ENCODE measurements at places on chromosomes 1 and 21. TPM values are rescaled to one million over a fixed set of nuclear protein-coding genes. Genes with fewer than 3 reads are reported as not detected.

- H3K27ac ChIP-seq: peak overlapping the region; percentile 95
- H3K36me3 ChIP-seq: peaks cover 11% of the 10 kb centered on the region
- H3K27me3 ChIP-seq: no peaks in the 10 kb centered on the region
- peak overlapping the region; percentile 65 for H3K4me3 ChIP-seq
Observed at GRCh38 chr1:234771642-234772344, 161.8 kb upstream of the IRF2BP2 start.

GRCh38 chr1:204506969-204507316 lies 9.3 kb upstream of the MDM4 start:
- peak overlapping the region; percentile 94 for H3K4me3 ChIP-seq
- H3K36me3 ChIP-seq: peaks cover 3% of the 10 kb centered on the region
- H3K4me1 ChIP-seq: peaks cover 27% of the 10 kb centered on the region
- DNase-seq: peak; percentile 97
- peaks cover 2% of the 10 kb centered on the region for H3K27me3 ChIP-seq

GRCh38 chr1:39672551-39672947 lies 642 bp upstream of the NT5C1A start:
- DNase-seq: peak; percentile 77
- no peak overlapping the region for H3K27ac ChIP-seq
- peaks cover 15% of the 10 kb centered on the region for H3K4me1 ChIP-seq
- peaks cover 32% of the 10 kb centered on the region for H3K27me3 ChIP-seq
- no peaks in the 10 kb centered on the region for H3K36me3 ChIP-seq

- H3K4me3 ChIP-seq: no peak overlapping the region
- DNase-seq: no peak
- no peaks in the 10 kb centered on the region for H3K36me3 ChIP-seq
- no peaks in the 10 kb centered on the region for H3K4me1 ChIP-seq
- no peaks in the 10 kb centered on the region for H3K27me3 ChIP-seq
Observed at GRCh38 chr1:74161497-74161896, 36.5 kb downstream of the LRRIQ3 start.

- no peak overlapping the region for H3K27ac ChIP-seq
- DNase-seq: no peak
- no peak overlapping the region for H3K4me3 ChIP-seq
- peaks cover 2% of the 10 kb centered on the region for H3K27me3 ChIP-seq
- H3K4me1 ChIP-seq: no peaks in the 10 kb centered on the region
Observed at GRCh38 chr1:67601955-67602354, 83.0 kb upstream of the GADD45A start.

DNA sequence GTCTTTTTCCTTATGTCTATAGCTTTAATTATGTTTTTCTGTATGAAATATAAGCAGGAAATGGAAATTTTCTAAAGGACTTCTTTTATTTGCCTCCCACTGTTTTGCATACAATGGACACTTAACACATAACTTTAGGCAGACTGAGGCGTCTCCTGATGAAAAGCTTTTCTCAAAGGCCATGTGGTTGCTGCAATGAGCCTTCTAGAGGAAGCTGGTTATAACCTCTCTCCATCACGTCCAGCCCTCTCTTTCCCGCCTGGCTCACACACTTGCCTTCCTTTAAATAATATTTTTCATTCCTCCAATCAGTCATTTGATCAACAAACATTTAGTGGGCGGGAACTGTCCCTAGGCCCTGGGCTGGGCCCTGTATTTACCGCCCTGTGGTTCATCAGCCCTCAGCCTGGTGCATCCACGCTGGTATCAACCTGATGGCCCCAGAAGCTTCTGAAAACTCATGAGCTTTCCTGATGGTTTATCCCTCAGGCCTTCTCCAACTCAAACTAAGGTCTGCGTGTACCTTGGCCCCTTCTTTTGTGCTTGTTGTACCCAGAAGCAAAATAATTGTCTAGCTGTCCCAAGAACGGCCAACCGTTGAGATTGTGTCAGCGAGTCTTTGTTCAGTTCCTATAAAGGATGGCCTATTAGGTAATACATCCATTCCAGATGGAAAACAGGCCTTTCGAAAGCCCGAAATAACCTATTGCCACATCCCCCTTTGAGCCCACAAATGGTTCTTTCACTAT lies 75.3 kb upstream of the LYST start:
- peaks cover 46% of the 10 kb centered on the region for H3K4me1 ChIP-seq
- no peaks in the 10 kb centered on the region for H3K27me3 ChIP-seq
- H3K27ac ChIP-seq: no peak overlapping the region

DNA sequence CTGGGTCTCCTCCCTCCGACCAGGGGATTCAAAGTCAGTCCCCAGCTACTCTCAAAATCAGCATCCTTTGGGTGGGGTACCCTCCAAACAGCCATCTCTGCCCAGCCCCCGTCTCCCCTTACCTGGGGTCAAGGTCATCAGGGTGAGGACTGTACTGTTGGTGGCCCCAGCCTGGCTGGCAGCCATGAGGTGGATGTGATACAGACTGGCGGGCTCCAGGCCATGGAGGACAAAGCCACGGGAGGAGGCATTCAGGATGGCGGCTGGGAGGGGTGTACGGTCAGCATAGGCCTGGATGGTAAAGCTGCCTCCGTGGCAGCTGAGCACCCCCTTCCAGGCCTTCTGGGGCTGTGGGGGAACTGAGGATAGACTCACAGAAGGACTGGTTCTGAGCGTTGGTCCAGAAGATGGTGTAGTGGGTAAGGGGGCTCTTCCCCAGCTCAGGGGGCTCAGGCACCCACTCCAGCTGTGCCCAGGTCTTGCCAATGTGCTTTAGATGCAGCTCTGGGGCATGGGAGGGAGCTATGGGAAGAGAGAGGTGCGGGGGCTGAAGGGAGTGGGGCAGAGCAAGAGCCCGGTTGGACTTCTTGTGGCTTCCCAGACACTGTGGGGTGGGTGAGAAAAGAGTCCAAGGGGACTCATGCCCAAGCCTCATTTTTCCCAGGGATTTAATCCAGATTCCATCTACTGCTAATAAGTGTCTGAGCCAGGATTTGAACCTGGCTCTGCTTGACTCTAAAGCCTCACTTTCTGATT lies 3.7 kb upstream of the MRPS15 start:
- no peak overlapping the region for H3K27ac ChIP-seq
- no peak for DNase-seq
- H3K36me3 ChIP-seq: peaks cover 5% of the 10 kb centered on the region

DNA sequence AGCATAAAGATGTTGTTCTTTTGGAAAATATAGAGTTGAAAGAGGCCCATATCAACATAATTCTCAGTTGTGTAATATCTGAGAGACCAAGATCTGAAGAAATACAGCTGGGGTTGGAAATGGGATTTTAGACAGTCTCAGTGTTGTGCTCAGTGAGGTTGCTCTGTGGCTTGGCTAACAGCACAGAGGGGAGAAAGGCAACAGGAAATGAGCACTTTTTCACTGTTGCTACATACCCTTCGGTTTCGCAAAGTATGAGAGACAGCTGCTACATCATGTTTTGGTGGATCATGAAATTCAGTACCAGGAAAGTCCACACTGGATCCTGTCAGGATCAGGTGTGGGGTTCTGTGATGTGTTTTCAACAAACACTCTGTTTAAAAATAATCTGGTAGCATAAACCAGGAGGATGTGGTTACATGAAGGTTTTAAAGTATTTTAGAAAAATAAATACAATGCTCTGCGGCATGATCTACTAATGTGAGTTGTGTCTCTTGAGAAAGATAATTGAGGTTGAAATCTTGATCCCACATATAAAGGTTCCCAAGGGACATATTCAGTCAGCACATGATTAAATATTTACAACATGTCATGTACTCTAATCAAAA lies 7.0 kb upstream of the GPR88 start:
- no peak overlapping the region for H3K4me3 ChIP-seq
- peak overlapping the region; percentile 10 for H3K27ac ChIP-seq
- no peaks in the 10 kb centered on the region for H3K36me3 ChIP-seq
- peaks cover 21% of the 10 kb centered on the region for H3K27me3 ChIP-seq
- DNase-seq: peak; percentile 77

- H3K4me1 ChIP-seq: peaks cover 1% of the 10 kb centered on the region
- no peak for DNase-seq
- H3K36me3 ChIP-seq: no peaks in the 10 kb centered on the region
- no peak overlapping the region for H3K27ac ChIP-seq
- peaks cover 1% of the 10 kb centered on the region for H3K27me3 ChIP-seq
Observed at GRCh38 chr1:197811769-197812168, 36.5 kb upstream of the DENND1B start.

DNA sequence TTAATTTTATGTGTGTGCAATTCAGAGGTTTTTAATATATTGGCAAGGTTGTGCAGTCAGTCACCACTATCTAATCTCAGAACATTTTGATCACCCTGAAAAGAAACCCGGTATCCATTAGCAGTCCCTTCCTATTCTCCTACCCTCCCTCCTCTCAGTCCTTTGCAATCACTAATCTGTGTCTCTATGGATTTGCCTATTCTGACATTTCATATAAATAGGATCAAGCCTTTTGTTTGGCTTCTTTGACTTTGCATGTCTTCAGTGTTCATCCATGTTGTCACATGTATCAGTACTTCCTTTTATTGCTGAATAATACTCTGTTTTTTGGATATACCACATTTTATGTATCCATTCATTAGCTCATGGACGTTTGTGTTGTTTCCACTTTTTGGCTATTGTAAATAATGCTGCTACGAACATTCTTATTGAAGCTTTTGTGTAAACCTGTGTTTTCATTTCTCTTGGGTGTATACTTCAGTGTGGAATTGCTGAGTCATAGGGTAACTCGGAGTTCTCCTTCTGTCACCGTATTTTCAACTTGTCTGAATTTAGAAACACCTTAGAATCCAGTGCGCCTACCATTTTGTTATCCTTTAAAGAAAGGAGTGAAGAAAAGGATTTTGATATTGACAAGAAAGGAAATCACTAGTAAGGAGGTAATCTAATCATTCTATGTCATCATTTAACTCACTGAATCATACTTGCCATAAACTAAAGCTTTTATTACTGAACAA lies 3.4 kb downstream of the CEP85 start:
- DNase-seq: no peak
- peak overlapping the region; percentile 43 for H3K4me3 ChIP-seq
- peaks cover 4% of the 10 kb centered on the region for H3K27me3 ChIP-seq
- H3K27ac ChIP-seq: no peak overlapping the region
- peaks cover 32% of the 10 kb centered on the region for H3K4me1 ChIP-seq
- peaks cover 21% of the 10 kb centered on the region for H3K36me3 ChIP-seq

GRCh38 chr1:197944485-197944884 lies 27.3 kb downstream of the LHX9 start:
- no peak for DNase-seq
- H3K27ac ChIP-seq: no peak overlapping the region
- H3K27me3 ChIP-seq: peaks cover 3% of the 10 kb centered on the region
- H3K4me1 ChIP-seq: peaks cover 14% of the 10 kb centered on the region

DNA sequence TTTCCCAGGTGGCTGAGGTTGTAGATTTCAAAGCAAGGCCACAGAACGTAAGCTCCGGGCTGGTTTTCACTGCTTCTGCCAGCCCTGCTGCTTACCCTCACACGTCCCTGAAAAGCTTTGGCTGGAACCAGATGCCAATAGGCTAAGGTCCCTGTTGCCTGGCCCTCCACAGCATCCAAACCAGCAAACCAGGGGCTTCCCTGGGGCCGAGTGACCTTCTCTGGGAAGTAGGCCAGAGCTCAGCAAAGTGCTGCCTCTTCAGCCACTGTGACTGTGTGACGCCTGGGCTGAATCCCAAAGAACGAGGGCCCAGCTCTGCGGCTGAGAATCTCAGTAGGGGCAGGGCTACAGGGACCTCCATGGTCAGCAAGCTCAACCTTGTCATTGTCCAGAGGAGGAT lies 28.9 kb upstream of the RBM15 start:
- no peaks in the 10 kb centered on the region for H3K4me1 ChIP-seq
- no peak overlapping the region for H3K4me3 ChIP-seq
- DNase-seq: no peak
- no peak overlapping the region for H3K27ac ChIP-seq
- H3K36me3 ChIP-seq: no peaks in the 10 kb centered on the region
- no peaks in the 10 kb centered on the region for H3K27me3 ChIP-seq

DNA sequence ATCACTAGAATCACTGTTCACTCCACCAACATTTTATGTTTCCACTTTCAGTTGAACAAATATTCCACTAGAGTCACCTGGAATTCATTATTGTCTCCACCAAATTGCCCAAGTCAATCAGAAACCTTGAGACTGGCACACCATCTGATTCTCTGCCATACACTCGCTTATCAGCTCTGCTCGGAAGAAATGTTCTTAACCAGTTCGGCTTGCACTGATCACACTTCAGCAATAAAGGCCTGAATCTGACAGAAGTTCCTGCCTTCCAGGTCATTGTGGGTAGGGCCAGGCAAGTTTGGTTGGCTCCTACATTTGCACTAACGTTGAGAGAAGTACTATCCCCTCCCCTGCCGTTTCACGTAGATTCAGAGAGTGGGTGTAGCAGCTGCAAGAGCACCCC lies 10.0 kb downstream of the TPM3 start:
- H3K4me1 ChIP-seq: peaks cover 61% of the 10 kb centered on the region
- peaks cover 4% of the 10 kb centered on the region for H3K27me3 ChIP-seq
- H3K27ac ChIP-seq: peak overlapping the region; percentile 100

GRCh38 chr1:178004926-178005391 lies 35.1 kb upstream of the SEC16B start:
- H3K36me3 ChIP-seq: no peaks in the 10 kb centered on the region
- H3K4me1 ChIP-seq: no peaks in the 10 kb centered on the region
- H3K27me3 ChIP-seq: no peaks in the 10 kb centered on the region
- no peak for DNase-seq

- peaks cover 46% of the 10 kb centered on the region for H3K27me3 ChIP-seq
- no peak for DNase-seq
- peaks cover 5% of the 10 kb centered on the region for H3K4me1 ChIP-seq
Observed at GRCh38 chr1:905811-906599, 17.7 kb upstream of the SAMD11 start.

DNA sequence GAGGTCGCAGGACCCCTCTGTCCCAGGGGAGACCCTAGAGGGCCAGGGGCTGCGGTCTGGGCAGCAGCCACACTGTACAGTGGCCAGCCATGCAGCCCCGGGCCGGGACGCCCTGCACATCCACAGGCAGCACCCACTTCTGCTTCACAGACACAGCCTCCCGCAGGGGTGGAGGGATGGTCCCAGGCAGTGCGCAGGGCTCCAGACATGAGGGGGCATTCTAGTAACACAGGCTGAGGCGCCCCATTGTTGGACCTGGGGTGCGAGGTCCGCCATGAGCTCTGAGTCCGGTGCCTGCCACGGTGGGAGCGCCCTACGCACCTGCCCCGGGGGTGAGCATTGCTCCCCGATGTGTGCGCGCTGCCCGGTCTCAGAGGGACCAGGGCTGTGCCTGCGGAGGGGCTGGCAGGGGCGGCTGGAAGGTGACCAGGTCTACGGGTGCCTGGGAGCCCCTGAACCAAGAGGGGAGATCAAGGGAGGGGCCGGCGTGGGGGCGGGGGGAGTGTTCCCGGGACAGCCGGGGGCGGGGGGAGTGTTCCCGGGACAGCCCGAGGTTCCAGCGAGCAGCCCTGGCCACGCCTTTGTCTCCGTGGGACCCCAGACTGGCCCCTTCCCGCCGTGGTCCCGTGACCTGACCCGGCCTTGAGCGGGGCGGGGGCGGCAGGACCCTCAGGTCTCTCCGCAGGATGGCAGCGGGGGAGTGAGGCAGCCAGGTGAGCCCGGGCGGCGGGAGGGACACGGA lies 4.5 kb downstream of the MMEL1 start:
- no peak overlapping the region for H3K4me3 ChIP-seq
- no peak overlapping the region for H3K27ac ChIP-seq
- no peak for DNase-seq
- H3K27me3 ChIP-seq: peaks cover 43% of the 10 kb centered on the region
- peaks cover 4% of the 10 kb centered on the region for H3K36me3 ChIP-seq

Gene GJA9
- total RNA-seq: not detected

Gene IFNLR1
- total RNA-seq: 5.3 TPM

Gene SPRR2G
- total RNA-seq: not detected

Gene DNAH14
- total RNA-seq: 0.57 TPM

Gene PRKCZ
- total RNA-seq: 2.5 TPM

Gene CRABP2
- total RNA-seq: 0.62 TPM

Gene FCRL1
- not detected for total RNA-seq

Gene LENEP
- total RNA-seq: 1.4 TPM

Gene NR5A2
- not detected for total RNA-seq

Gene PALMD
- not detected for total RNA-seq

Gene TMEM82
- total RNA-seq: not detected

All from activated CD4-positive, alpha-beta T cell treated with anti-CD3 and anti-CD28 coated beads, Interleukin-2, amount 10 ng/mL, durations not matched to agents 24 days and 14 days (primary cell).